ENCODE measurements at places on chromosomes 1 and 21. TPM values are rescaled to one million over a fixed set of nuclear protein-coding genes. Genes with fewer than 3 reads are reported as not detected.
A peak's percentile ranks its signal among the peaks of the same experiment; 100 is the strongest.

GRCh38 chr1:40948741-40949443 is 30.6 kb upstream of the CTPS1 start:
- peaks cover 9% of the 10 kb centered on the region for H3K4me1 ChIP-seq
- peaks cover 18% of the 10 kb centered on the region for H3K27me3 ChIP-seq
- peak; percentile 67 for DNase-seq
- no peak overlapping the region for H3K27ac ChIP-seq

DNA sequence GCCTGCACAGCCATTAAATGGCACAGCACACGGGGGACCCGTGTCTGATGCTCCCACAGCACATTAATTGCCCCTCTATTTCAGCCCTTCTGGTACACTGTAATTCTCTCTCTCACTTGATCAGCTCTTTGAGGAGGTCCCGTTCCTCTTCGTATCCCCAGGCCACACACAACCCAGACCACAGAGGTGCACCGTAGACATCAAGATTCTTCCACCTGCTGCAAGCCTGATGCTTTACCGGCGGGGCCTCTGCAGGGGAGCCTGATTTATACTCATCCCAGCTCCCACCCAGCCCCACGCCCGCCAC is 759 bp downstream of the SMYD3 start:
- DNase-seq: no peak
- peak overlapping the region; percentile 21 for H3K27ac ChIP-seq
- peak overlapping the region; percentile 99 for H3K4me3 ChIP-seq
- H3K27me3 ChIP-seq: no peaks in the 10 kb centered on the region
- peaks cover 2% of the 10 kb centered on the region for H3K36me3 ChIP-seq
- H3K4me1 ChIP-seq: peaks cover 37% of the 10 kb centered on the region

DNA sequence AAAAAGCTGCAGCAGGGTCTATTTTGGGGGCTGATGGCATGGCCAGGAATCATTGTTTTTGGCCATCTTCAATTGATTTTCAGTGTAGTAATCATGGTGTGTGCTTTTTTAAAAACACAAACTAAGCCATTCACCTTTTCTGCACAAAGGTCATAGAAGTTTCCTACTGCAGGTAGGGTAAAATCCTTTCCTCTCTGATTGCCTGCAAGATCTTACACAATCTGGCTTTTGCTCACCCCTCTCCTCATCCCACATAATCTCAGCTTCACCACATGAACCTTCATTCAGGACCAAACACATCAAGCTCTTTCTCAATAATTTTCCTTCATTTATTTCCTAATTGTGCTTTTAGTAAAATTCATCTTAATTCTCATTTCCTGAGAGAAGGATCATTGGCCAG is 38.3 kb upstream of the GBP5 start:
- DNase-seq: no peak
- H3K4me3 ChIP-seq: peak overlapping the region; percentile 80
- no peaks in the 10 kb centered on the region for H3K27me3 ChIP-seq
- H3K4me1 ChIP-seq: peaks cover 44% of the 10 kb centered on the region

DNA sequence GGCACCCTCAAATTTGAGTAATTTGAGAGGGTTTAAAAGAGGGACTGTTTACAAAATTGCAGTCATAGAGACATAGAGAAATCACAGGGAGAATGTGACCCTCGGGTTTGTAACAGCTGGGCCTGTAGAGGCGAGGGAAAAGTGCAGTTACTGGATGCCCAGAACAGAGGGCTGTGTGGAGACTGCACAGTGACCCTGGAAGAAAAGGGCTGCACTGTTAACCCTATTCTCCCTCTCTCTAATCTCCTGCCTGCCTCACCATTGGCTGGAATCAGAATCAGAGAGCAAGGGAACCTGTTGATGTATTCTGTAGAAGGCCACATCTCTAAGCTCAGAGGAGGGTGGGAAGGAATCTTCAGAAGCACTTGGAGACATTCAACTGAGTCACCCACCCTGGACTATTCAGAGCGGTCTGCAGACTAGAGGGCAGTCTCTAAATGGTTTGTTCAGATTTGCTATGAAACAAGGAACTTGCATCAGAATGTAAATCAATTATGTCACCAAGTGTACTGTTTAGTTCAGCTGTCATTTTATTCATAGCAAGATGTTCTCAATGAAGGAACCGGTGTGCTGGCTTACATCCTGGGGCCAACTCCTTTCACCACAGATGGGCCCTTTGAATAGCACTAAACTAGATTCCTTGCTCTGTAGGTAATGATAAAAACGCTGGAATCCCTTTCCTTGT is 132.2 kb upstream of the HOOK1 start:
- H3K36me3 ChIP-seq: no peaks in the 10 kb centered on the region
- H3K4me3 ChIP-seq: no peak overlapping the region
- no peaks in the 10 kb centered on the region for H3K4me1 ChIP-seq
- H3K27me3 ChIP-seq: no peaks in the 10 kb centered on the region
- H3K27ac ChIP-seq: no peak overlapping the region
- DNase-seq: no peak

DNA sequence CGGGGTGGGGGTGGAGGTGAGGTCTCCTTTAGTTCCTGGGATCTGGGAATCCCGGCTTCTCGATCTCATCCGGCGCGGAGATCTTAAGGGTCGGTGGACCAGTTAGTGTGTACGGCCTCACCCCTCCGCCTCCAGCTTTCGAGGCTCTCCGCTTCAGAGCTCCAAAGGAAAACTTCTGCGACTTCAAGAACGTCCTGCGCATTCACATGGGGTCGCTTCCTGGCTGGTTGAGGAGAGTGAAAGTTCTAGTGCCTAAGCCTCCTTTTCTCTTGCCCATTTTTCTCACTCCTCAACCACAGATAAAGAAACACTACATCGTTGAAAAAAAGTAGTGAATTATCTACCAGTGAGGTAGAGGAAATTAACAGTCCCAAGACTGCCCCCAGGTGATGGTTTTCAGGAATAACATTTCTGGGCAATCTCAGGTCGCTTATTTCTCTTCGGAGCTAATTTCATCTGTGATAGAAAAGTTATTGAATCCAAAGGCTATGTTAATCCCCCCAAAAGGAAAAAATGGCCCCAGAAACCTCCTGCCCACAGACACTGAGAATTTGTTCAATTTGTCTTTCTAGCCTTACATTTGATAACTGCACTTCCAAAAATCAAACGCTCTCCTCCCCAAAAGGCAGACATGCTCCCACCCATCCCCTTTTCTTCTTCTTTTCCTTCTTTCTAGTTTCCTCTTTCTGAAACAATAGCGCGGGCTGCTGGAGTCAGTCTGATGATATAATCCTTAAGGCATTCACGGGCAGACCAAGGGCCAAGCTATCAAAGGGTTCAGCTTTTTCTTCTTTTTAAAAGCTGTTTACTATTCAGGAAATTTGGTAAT is 20.6 kb upstream of the TBX15 start:
- peaks cover 12% of the 10 kb centered on the region for H3K4me1 ChIP-seq
- peak overlapping the region; percentile 55 for H3K4me3 ChIP-seq
- peak; percentile 38 for DNase-seq
- H3K27me3 ChIP-seq: peaks cover 68% of the 10 kb centered on the region

GRCh38 chr1:177444997-177445746 is 274.4 kb downstream of the BRINP2 start:
- no peak overlapping the region for H3K4me3 ChIP-seq
- no peaks in the 10 kb centered on the region for H3K36me3 ChIP-seq
- H3K4me1 ChIP-seq: no peaks in the 10 kb centered on the region
- no peaks in the 10 kb centered on the region for H3K27me3 ChIP-seq

DNA sequence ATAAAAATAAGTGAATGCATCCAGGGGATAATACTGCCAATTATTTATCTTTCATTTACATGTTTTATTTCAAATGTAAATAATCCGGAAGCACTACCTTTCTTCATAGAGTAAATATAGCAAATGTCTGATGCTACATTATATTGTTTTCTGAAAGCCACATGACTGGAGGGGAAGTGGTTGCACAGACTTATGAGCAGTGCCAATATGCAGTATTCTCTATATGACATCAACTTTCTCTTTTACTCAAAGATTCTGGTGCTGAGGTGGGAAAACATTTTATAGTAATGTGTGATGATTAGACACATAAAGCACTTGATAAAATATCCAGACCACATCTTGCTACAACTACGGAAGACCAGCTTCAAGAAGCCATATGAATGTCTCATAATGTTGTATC is 314.7 kb downstream of the NEGR1 start:
- peaks cover 2% of the 10 kb centered on the region for H3K36me3 ChIP-seq
- no peak overlapping the region for H3K4me3 ChIP-seq
- H3K4me1 ChIP-seq: no peaks in the 10 kb centered on the region
- no peak overlapping the region for H3K27ac ChIP-seq
- DNase-seq: no peak

Gene HRNR
- total RNA-seq: not detected

Gene NLRP3
- 0.38 TPM for total RNA-seq
